ENCODE measurements at places on chromosomes 4 and X.

GRCh38 chr4:169225058-169225751 is 45.6 kb downstream of the SH3RF1 start:
- peak; percentile 95 for DNase-seq

DNA sequence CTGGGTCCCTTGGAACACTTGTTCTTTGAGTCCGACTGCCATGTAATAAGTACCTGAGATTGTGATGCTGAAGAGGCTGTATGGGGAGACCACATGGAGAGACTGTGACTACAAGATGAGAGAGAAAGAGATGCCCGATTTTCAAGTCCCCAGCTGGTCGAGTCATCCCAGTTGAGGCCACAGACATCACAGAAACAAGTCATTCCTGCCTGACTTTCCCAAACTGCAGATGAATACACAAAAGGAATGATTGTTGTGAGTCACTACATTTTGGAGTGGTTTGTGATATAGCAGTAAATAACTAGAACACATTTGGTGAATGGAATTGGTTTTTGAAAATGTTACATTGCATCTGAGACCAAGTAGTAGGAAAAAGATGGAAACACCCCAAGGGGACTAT is 9.0 kb upstream of the YIPF7 start:
- DNase-seq = no peak

DNA sequence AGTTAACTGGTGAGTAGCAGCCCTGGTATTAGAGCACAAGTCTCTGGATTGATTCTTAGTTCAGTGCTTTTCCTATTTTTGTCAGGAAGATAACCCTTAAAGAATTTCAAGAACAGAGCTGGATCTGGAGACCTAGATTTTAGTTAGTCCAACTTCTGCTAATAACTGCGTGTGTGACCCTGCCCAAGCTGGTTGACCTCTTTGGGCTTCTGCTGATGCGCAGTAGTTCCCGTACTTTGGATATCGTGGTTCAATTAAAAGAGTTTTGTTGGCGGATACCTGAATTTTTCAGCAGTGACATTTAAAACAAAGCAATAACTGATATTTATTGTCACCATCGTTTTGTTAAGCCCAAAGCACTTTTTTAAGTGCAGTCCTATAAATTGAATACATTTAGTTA is 9.3 kb downstream of the MSMO1 start:
- no peak for DNase-seq

DNA sequence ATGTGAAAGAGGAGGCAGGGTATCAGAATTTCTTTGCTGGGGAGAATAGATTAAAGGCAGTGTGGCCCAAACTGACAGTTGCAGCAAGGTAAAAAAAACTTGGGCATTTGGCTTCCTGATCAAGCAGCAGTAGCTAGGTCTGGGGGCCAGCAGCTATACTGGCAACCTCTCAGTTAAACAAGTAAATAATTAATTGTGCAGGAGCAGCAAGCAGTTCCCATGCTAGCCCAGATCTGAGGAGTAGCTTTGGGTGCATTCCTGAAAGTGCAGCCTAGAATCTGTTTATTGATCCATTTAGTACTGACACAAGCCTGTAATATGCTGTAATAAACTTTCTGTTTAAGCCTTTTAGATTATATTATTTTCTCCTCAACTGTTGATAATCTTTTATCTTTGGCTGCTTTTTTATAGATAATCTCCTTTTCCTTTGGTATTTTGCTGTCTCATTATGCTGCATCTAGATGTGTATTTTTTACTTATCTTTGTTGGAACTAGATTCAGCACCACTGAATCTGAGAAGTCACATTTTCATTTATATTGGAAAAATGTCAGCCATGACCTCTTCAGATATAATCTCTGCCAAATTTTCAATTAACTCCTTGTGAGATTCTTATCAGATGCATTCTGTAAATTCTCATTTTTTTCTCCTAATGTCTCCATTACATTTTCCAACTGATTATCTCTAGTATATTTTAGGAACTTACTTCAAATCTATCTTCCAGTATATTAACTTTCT is 276.3 kb downstream of the STPG2 start:
- DNase-seq = no peak

DNA sequence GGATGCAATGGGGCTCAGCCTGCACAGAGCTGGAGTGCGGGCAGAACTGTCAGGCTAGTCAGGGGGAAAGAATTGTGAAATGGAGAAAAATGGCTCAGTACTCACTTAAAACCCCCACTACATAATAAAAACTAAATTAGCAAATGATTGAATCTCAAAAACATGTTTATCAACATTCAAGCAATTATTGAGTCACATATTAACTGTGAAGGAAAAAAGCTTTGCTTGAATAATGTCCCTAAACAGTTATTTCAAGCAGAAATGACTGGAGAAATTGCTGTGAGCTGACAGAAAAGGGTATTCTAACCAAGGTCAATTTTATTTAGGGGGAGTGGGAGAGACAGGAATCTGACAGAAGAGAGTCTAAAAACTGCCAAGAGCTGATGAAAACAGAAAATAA is 37.4 kb downstream of the GPC3 start:
- no peak for DNase-seq

- no peak for DNase-seq
Measured at GRCh38 chr4:11505221-11505971, 76.7 kb upstream of the HS3ST1 start.

DNA sequence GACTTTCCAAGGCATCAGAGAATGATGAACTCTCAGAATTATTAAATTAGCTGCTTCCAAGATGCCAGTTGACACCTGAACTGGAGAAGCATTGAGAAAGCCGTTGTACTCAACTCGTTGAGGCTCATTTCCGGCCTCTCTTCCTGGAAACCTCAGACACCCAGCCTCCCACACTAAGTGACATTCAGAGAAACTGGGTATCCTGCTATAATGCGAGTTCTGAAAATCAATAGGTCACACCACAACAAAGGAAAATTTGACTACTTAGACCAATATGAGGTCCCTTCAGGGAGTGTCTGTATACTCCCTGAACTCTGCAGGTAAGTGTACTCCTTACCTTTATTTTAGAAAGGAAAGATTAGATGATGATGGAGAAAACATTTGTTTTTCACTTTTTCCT is 51.2 kb downstream of the ENPEP start:
- DNase-seq = no peak

DNA sequence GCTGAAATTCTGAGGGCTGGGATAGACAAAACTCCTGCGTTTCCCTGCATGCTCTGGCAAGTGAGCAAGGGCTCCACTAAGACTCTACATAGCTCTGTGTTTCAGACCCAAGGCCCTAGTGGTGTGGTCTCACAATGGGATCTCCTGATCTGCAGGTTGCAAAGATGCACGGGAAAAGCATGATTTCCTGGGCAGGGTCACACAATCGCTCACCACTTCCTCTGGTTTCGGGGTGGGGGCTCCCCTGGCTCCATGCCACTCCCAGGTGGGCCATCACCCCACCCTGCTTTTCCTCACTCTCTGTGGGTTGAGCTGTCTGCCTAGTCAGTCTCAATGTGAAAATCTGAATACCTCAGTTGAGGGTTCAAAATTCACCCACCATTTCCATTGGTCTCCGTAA is 111.5 kb downstream of the KLF8 start:
- no peak for DNase-seq

- no peak for DNase-seq
Measured at GRCh38 chr4:95141361-95141760, 383.6 kb downstream of the BMPR1B start.

- no peak for DNase-seq
Measured at GRCh38 chr4:138162259-138162658, 79.9 kb downstream of the SLC7A11 start.

DNA sequence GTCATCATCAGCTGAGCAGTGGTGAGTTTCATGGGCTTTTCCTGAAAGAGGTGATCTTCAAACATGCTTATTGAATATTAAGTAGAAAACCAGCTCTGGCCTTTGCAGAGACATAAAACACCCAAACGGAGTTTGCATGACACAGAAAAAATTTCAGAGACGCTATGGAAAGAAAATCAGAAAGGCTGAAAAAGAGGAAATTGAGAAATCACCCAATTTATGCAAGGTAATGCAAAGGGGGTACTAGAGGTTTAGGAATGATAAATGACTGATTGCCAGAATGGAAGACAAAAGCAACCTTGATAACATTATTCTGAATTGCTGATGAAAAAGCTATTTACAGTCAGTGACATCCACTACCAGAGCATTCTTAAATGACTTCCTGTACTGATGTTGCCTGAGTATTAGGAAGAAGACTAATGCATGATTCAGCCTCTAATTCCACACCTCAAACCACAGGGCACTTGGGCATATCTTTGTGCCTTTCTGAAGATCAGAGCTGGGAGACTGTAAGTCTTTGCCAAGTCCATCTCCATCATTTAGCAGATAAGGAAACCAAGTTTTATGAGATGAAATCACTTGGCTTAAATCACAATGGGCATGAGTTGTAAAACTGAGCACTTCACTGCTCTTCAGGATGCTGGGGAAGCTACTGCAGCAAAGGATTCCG is 565.7 kb downstream of the PPARGC1A start:
- DNase-seq = peak; percentile 26

GRCh38 chrX:117002981-117003380 is 540.2 kb upstream of the CT83 start:
- DNase-seq = no peak

- DNase-seq = no peak
Measured at GRCh38 chr4:171812665-171813525, at the start of gene GALNTL6. Gene GALNTL6, plus strand, starts transcription at chr4:171813404.

DNA sequence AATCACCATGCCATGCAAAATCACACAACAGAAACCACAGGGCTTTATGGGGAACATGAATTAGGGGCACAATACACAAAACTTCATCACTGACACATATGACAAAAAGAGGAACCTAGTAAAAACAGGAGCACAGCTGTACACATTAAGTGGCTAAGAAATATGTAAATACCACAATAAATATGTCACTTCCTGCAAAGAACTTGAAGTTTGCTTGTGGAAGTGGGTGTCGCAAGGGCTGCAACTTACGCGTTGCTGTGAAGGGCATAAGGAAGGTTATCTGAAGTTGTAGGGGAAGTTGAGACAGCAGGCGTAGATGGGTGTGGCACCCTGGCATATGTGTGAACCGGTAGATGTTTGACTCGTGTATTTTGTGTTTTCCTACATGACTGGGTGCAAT is 42.4 kb downstream of the CLCN4 start:
- no peak for DNase-seq

GRCh38 chr4:182297659-182298058 is 54.5 kb downstream of the TENM3 start:
- DNase-seq = no peak

DNA sequence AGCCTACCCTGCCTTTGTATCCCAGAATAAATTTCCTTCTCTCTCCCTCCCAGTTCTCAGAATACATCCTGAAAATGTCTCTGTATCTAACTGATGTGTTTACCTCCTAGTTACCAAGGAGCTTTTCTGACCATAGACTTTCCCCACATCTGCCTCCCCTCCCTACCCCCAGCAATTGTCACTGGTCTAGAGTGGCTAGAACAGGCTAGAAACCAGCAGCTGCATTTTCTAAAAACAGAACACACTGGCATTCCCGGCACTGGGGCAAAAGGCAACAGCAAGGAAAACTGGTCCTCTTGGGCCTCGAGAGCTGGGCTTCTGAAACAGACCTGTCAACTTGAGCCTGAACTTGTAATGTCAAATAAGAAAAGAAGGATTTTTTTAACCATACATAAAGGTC is 16.4 kb downstream of the TASL start:
- DNase-seq = no peak

DNA sequence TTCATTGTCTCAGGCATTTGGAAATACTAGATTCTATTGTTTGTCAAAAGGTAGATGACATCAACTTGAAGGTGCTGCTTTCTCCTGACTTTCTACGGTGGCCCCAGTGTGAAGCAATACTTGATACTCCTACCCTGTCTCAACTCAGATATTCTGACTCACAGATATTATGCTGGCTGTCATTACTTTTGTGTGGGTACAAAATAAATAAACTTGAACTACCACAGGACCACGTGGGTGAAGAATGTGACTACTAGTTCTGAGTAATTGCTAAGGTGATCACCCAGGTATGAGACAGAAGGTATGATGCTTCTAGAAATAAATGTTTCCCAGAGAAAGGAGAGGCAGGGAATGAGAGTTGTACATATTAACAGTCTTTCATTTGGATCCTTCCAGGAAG is 275.3 kb upstream of the SPOCK3 start:
- no peak for DNase-seq

- no peak for DNase-seq
Measured at GRCh38 chrX:40953369-40953768, 131.9 kb upstream of the USP9X start.

- DNase-seq = no peak
Measured at GRCh38 chr4:80486603-80487002, 151.1 kb downstream of the CFAP299 start.

GRCh38 chr4:74555231-74555630 is 110.3 kb downstream of the AREG start:
- DNase-seq = no peak

DNA sequence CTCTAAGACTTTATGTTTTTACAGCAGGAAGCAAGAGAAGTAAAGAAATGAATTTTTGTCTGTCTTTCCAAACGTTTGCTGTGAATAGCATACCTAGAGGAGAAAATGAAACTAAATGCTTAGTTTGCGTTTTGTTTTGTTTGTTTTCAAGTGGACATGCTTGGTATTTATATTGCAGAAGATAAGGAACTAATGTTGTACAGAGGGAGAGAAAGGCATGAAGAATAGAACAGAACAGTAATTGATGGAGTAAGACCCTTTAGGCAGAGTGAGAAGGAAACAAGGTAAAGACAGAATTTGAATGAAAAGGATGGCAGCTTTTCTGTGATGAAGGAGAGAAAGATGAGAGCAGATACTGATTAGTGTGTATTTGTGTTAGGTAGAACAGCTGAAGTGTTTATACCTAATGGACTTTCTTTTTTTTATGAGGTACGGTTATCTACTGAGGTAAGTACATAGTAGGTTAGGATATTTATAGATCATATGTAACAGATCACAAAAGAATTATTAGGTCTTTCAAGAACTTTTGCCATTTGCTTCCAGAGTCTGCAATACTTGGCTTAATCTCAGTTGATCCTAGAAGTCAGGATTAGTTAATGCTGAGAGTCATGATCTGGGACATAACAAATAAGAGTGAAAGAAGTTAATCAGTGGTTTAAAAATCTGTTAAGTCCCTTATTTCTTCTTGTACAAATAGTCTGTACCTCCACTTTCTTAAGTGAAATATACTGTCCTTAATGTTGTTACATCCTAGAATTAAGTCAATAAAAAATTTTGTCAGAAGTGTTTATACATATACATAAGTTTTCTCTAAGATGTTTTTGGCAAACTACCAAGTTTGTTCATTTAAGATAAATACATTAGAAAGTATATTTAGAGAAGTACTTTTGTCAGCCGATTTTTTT is 36.8 kb downstream of the FABP2 start:
- DNase-seq = no peak

DNA sequence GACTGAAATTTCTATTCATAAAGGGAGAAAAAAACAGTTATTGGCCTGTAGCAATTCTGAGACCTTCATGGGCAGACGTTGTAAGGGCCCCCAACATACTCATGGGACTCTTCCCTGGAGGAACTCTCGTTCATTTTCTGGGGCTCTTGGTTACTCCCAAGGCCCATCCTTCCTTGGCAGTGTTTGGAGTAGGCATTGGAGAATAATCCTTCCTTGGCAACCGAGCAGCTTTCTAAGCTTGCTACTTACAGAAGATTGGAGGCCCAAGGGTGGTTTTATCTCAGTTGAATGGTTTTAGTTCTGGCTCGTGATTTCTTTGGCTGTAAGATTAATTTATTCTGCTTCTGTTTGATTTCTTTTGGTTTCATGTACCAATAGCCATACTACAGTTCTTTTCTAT is 50.4 kb downstream of the ALG13 start:
- DNase-seq = no peak

- no peak for DNase-seq
Measured at GRCh38 chrX:140510306-140510676, 5.4 kb upstream of the SOX3 start.

- no peak for DNase-seq
Measured at GRCh38 chrX:74434336-74434735, 13.0 kb downstream of the SLC16A2 start.

- DNase-seq = no peak
Measured at GRCh38 chr4:10302096-10302495, 155.1 kb downstream of the ZNF518B start.

Data from non-pigmented ciliary epithelial cell (primary cell).